Thoracic aorta (tissue), 2 donors: ENCODE measurements at places on chromosomes 13 and 19.

DNA sequence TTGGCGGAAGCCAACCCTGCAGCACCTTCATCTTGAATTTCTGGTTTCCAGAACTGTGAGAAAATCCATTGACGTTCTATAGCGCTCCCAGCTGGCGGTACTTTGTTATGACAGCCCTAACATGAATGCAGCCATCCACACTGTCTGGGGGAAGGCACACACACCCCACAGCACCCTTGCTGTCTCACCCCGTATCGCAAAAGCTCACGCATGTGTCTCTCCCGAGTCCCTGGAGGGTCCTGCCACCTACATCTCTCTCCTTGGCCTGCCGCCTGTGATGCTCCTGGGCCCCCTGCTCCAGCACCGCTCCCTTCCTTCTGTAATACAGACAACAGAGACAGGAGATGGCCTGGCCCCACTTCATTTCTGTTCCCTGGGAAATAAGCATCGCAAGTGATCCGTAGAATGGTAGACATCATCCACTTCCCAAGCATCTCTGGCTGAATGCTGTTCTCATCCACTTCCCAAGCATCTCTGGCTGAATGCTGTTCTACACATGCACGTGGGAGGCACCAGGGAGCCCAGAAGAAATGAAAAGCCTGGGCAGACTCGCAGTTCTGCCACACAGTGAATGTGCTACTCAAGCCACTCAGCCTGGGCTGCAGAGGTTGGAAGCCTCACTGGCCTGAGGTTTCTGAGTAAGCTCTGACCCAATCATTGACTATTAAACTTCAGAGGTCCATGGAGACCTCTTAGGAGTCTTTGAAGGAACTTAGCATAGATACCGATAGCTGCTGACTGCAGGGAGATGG lies 29.6 kb downstream of the EPN1 start:
- DNase-seq = no peak
- no peaks in the 10 kb centered on the region for H3K4me1 ChIP-seq
- no peak overlapping the region for H3K4me3 ChIP-seq
- no peak overlapping the region for H3K27ac ChIP-seq
- peaks cover 3% of the 10 kb centered on the region for H3K36me3 ChIP-seq

DNA sequence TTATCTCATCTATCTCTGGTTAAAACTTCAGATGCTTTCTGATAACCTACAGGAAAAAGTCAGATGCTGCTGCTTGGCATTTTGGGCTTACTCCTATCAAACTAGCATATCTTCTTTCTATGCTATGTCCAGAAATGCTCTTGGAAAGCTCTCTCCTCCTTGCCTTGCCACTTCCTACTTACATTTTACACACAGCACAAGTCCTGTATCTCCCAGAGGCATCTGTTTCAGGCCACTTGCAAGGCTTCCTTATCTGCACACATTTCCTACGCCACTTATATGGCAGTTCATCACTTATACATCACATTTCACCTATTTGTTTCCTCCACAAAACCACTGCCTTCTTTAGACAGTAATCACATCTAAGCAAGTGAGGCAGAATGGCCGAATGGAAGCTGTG lies 220.3 kb downstream of the DNAJC15 start:
- H3K36me3 ChIP-seq = no peaks in the 10 kb centered on the region
- DNase-seq = no peak
- H3K27me3 ChIP-seq = no peaks in the 10 kb centered on the region

DNA sequence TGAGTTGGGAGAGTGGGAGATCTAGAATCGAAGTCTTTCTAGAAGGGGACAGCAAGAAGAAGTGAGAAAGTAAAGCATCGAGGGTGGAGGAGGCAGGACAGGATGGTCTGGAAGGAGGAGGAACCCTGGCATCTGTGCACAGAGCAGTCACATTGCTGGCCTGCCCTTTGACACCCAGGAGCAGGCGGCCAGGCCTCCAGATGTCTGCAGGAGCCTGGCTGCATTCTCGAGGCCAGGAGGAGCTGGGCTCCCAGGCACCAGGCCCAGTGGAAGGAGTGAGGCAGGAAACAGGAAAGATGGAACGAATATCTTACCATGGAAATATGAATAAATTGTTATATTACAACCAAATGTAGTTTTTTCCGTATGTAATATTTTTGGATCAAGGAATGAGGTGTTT lies 27.7 kb upstream of the ARGLU1 start:
- H3K4me1 ChIP-seq = peaks cover 34% of the 10 kb centered on the region
- no peaks in the 10 kb centered on the region for H3K36me3 ChIP-seq
- DNase-seq = no peak
- no peak overlapping the region for H3K4me3 ChIP-seq
- no peaks in the 10 kb centered on the region for H3K27me3 ChIP-seq

DNA sequence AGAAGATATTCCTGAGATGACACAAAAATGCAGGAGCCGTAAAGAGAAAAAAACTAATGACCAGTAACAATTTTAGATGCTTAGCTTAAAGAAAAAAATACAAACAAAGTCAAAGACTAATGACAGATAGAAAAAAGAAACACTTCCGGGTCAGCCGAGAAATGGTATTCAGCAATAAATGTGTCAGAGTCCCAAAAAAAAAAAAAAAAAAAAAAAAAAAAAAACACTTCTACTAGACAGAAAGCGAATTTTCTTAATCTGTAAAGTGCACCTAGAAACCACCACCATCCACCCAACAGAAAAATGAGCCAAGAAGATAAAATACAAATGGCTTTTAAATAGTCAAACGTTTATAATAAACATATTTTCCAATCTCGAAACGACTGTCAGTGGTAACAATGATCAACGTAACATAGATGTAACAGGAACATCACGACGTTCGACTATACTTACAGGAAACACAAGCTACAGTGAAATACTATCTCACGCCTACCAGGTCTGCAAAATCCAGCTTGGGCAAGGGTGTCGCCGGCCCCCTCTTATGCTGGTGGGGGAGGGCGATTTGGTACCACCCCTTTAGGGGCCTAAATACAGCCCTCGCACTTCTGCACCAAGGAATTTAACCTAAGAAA lies 10.6 kb downstream of the ABHD17A start:
- H3K27ac ChIP-seq = peak overlapping the region; percentile 93
- H3K36me3 ChIP-seq = no peaks in the 10 kb centered on the region
- H3K27me3 ChIP-seq = no peaks in the 10 kb centered on the region
- no peak for DNase-seq
- peak overlapping the region; percentile 71 for H3K4me3 ChIP-seq

GRCh38 chr13:72586518-72586917 lies 140.9 kb downstream of the MZT1 start:
- no peak overlapping the region for H3K27ac ChIP-seq
- DNase-seq = no peak
- no peaks in the 10 kb centered on the region for H3K27me3 ChIP-seq
- H3K4me1 ChIP-seq = no peaks in the 10 kb centered on the region

DNA sequence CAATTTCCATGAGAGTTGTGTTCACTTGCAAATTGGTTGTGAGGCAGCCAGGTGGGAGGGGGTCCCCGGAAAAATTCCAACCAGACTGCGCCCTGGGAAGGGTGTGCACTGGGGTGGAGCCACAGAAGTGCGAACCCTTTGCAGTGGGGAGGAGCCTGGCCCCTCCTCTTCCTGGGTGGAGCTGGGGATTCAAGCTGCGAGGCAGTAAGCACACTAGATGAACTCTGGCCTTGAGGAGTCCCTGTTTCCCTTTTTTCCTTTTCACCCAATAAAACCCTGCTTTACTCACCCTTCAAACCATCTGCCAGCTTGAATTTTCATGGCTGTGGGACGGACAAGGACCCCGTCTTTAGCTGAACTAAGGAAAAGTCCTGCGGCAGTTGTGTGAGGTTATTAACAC lies 31.0 kb upstream of the MBNL2 start:
- H3K4me1 ChIP-seq = no peaks in the 10 kb centered on the region
- no peak overlapping the region for H3K27ac ChIP-seq
- no peak for DNase-seq
- H3K36me3 ChIP-seq = no peaks in the 10 kb centered on the region

DNA sequence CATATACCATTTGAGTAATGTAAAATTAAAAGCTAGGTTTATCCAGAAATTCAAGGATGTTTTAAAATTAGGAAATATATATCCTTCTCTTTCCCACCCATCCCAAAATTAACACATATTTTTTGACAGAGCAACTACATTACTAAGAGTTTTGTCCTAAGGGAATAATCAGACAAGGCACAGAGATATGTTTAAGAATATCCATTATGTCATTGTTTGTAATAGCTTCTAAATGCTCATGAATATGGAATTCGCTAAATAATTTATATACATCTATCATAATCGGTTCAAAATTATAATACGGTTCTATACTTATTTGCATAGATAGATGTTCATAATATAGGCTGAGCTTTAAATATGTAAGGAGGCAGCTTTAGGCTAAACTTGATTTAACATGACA lies 9.8 kb downstream of the UBL3 start:
- peaks cover 32% of the 10 kb centered on the region for H3K4me1 ChIP-seq
- no peak overlapping the region for H3K27ac ChIP-seq
- no peaks in the 10 kb centered on the region for H3K36me3 ChIP-seq
- no peak overlapping the region for H3K4me3 ChIP-seq
- no peak for DNase-seq
- no peaks in the 10 kb centered on the region for H3K27me3 ChIP-seq

GRCh38 chr13:106088085-106088484 lies 447.4 kb downstream of the EFNB2 start:
- no peaks in the 10 kb centered on the region for H3K4me1 ChIP-seq
- no peak overlapping the region for H3K4me3 ChIP-seq
- no peak for DNase-seq
- no peaks in the 10 kb centered on the region for H3K36me3 ChIP-seq
- H3K27ac ChIP-seq = no peak overlapping the region

- peaks cover 5% of the 10 kb centered on the region for H3K4me1 ChIP-seq
- no peaks in the 10 kb centered on the region for H3K36me3 ChIP-seq
- DNase-seq = no peak
- no peaks in the 10 kb centered on the region for H3K27me3 ChIP-seq
These were observed 28.9 kb downstream of the FRY start for GRCh38 chr13:32060401-32060878.

DNA sequence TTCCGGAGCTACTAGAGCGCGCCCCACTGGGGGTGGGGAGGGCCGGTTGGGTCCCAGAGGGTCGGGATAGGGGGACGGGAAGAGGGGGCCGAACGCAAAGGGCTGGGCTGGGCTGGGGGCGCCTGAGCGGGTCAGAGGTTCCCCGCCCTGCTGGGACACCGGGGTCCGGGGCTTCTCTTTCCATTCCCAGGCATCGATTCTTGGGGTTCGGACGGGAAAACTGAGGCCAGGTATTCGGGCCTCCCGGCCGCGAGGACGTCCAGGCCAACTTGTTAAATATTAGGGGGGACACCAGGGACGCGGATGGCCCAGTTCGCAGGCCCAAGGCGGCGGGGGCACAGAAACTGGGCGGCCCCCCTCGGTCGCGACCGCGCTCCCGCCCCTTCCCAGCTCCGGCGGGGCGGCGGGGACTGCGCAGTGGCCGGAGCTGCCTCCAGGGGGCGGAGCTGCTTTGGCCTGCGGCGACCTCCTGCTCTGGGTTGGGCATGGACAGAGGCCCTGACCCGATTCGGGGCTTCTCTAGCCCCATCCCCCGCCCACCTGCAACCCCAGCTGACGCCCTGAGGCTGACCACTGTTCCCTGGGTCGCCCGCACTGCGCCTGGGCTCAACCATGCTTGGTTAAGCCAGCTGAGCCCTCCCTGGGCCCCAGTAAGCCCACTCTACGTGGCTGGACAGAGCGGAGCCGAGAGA lies 1.2 kb upstream of the KLF16 start:
- H3K27me3 ChIP-seq = no peaks in the 10 kb centered on the region
- peaks cover 37% of the 10 kb centered on the region for H3K4me1 ChIP-seq
- peak overlapping the region; percentile 93 for H3K4me3 ChIP-seq
- H3K36me3 ChIP-seq = no peaks in the 10 kb centered on the region
- H3K27ac ChIP-seq = peak overlapping the region; percentile 68

DNA sequence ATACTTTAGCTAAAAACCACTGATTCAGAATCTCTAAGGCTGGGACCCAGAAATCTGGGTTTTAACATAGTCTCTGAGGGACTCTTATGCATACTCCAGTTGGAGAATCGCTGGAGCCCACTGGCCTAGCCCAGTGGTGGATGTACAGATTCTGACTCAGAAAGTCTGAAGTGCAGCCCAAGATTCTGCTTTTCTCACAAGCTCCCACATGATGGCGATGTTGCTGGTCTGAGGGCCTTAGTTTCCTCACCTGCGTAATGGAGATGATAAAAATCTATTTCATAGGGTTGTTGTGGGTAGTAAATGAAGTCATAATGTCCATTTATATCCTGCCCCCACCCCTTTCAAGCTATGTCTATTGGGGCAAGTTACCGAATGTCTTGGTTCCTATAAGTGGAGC lies 7.7 kb upstream of the CDADC1 start:
- H3K4me1 ChIP-seq = no peaks in the 10 kb centered on the region
- no peaks in the 10 kb centered on the region for H3K36me3 ChIP-seq
- DNase-seq = no peak

- no peak overlapping the region for H3K4me3 ChIP-seq
- H3K36me3 ChIP-seq = no peaks in the 10 kb centered on the region
- H3K27me3 ChIP-seq = no peaks in the 10 kb centered on the region
- no peak overlapping the region for H3K27ac ChIP-seq
- no peak for DNase-seq
These were observed 127.7 kb downstream of the UQCRFS1 start for GRCh38 chr19:29085206-29085605.

DNA sequence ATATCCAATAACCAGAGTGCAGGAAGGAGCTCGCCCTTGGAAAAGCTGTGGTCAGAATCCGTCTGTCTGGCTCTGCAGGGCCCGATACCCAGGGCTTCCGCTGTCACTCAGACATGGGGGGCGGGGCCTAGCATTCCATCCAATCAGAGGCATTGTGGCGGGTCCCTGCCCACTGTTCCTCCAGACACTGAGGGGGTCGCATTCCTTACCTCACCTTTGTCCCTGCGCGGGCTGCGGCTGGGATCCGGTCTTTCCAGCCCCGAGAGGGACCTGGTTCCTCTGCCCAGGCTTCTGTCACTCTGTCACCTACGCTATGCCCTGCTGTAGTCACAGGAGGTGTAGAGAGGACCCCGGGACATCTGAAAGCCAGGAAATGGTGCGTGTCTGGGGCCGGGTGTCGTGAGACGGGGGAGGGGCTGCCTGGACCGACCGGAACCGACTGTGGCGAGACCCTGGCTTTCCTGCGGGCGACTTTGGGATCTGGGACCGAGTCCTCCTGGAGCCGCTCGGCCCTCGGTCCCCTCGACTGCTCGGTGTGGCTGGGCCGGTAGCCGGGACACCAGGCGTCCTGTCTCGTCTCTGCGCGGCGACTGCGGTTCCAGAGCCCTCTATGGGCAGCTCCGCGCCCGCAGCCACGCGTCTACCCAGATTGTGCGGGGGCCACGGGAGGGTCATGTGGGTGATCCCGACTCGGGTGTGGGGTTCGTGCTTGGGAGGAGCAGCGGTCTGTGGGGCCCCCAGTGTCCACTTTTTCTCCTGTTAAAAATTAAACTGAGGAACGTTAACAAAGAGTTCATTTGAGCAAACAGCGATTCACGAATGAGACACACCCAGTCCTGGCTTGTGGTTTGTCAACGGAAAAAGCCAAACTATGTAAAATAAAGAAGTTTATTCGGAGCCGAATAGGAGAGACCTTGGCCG lies at the start of gene ZNF69:
ZNF69 (plus strand) TSS at position 172 of the 921 bp plus-strand sequence; CDS start at position 314, 142 bp downstream.
- H3K36me3 ChIP-seq = no peaks in the 10 kb centered on the region
- peak; percentile 51 for DNase-seq
- H3K4me1 ChIP-seq = peaks cover 4% of the 10 kb centered on the region
- H3K27me3 ChIP-seq = no peaks in the 10 kb centered on the region
